Fibroblast of skin of left quadriceps (primary cell): ENCODE measurements at places on chromosomes 6 and 20.

GRCh38 chr20:2747676-2748235 is 52.7 kb downstream of the CPXM1 start:
- DNase-seq: no peak

DNA sequence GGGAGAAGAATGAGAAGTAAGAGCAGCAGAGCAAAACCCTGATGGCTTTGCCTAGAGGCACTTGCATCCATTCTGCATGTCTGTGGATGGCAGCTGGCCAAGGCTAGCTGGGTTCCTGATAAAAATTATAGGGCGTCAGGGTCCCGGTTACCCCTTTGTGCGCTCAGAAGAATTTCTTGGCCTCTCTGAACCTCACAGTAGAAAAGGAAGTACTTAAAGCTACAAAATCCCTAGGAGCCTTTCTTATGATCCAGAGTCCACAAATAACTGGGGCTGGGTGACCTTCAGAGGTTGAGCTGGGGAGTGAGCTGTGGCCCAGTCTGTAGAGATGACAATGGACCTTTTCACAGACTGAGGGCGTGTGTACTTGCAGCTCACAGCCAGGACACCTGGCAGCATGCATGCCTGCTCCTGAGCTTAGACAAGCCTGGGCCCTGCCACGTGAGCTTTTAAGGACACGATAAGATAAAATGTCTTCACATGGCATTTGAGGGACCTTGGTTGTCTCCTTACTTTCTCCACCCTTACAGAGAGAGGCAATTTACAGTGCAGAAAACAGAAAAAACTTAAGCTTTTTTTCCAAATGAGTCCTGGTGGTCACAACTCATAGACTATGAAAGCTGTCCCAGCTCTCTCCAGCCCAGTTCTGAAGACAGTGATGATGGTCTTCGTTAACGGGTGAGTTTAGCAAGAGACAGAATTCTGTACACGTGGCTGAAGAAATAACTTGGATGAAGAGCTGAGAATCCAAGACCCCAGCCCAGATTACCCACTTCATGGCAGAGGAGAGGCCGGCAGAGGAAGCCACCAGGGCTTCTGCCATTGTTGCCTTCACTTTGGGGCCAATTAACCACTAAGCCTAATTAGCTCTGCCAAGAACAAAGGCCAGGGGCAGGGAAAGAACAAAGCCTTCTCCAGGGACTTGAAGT is 50.3 kb downstream of the FOXA2 start:
- DNase-seq: no peak

DNA sequence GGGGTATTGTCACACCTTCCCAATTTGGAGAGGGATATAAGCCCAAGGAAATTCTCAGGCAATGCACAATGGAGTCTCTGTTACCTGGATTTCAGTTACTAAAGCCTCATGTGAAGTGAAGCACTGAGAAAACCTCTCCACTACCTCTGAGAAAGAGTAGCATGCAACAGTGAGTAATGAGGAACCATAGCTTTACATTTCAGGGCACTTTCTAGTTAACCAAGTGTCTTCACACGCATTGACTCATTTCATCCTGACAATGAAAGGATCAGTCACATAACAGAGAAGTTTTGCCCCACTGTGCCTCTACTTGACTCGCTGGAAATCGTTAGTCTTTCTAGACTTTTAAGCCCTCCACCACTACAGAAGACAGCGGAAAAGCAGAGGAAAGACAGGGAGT is 86.2 kb upstream of the ARID1B start:
- DNase-seq: no peak

DNA sequence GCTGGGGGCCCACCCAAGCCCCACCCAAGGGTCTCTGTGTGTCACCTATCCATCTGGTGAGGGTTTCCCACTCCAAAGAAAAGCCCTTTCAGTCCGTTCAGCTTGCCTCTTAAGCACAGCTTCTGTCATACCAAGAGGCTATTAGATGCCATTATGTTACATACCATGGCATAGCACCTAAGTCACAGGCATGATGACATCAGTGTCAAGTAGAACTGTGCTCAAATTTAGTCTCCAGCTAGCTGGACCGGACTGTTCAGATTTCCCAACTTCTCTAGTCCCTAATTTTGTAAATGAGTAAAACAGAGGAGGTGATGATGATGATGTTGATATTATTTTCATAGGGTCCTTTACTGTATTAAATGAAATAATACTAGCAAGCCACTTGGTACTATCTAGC is 19.2 kb upstream of the PLEKHG1 start:
- no peak for DNase-seq

DNA sequence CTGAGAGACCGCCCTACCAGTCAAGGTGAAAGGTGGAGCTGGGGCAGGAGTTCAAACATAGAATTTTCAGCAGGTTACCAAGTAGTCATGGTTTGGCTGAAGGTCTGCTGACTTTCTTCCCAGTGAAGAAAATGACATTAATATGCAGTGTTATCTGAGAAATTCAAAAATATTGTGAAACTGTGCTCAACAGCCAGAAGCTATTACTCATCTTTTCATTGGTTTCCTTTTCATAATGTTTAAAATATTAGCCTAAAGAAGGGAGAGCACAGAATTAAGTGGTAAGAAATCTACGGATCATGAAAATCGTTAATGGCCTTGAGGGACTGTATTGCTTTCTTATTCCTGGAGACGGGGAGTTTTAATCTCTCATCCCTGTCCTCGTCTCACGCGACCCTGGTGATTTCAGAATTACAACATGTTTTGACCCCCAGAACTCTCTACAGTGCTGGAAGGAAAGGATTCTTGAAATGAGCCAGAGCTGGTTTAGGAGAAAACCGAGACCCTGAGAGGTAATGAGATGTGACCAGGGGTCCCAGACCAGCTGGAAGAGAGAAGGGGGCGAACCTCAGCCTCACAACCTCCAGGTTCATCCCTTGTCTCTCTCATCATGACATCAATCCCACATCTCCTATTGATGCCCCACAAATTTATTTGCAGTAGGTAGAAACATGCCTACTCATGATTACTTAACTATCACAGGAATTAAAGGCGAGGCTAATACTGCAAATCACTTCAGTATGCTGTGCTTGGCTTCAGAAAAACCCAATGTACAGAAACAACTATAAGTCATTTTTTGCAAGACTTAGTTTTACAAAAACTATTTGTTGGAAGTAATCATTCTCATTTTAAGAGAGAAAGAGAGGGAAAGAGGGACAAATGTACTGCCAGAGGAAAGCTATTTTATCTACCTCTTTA is 209.5 kb downstream of the FNDC1 start:
- no peak for DNase-seq

- DNase-seq: no peak
Observed at GRCh38 chr20:62183426-62184142, 756 bp downstream of the MTG2 start.

DNA sequence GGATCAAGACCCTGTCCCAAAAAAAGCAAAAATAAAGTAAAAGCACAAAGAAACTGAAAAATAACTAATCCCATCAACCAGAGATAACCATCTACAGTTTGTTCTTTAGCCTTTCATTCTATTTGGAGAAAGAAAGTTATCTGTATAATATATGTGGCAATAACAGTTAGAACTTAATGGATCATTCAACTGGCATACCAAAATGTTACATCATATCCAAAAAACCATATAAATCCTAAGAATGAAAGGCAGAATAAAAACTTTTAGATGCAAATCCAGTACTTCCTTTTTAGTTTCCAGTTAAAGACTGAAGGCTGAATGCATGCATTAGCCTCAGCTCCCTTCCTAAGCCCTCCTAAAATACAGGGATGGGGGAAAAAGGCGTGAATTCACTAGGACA is 25.2 kb downstream of the ILRUN start:
- DNase-seq: no peak
